ENCODE measurements at places on chromosomes 1 and 21.

DNA sequence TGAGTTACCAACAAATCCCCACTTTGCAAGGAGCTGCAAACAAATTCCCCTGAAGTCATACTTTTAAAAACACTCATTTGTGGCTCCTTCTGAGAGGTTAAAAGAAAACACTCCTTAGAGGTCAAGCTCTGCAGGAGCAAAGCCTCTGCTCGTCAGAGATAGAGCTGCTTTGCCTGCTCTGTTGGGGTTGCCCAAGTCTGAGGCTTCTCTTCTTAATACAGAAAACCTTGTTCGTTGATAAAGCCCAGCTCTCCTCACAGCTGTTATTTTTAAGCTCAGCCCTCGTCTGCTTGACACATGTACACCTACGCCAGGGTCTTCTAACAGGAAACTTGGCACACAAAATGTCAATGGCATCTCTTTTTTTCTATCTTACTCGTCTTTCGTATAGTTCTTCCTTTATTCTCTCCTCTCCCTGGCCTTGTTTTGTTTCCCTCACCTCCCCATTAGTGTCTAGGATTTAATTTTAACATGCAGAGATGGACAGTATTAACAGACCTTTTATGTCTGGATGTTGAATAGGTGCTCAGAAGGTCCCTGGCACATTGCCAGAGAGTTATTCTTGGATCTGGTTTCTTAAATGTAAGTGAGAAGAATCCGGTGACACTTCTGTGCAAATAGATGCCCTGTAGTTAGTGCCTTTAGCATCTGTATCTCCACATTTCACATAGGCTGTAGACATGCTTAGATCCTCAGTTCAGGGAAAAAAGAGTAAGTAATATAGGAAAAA lies 86.0 kb downstream of the LRRC53 start:
- no peak for DNase-seq

GRCh38 chr1:119882132-119883049 lies 13.9 kb downstream of the ADAM30 start:
- DNase-seq, result no peak

GRCh38 chr1:3668585-3669300 lies 16.4 kb downstream of the TP73 start:
- peak; percentile 68 for DNase-seq

DNA sequence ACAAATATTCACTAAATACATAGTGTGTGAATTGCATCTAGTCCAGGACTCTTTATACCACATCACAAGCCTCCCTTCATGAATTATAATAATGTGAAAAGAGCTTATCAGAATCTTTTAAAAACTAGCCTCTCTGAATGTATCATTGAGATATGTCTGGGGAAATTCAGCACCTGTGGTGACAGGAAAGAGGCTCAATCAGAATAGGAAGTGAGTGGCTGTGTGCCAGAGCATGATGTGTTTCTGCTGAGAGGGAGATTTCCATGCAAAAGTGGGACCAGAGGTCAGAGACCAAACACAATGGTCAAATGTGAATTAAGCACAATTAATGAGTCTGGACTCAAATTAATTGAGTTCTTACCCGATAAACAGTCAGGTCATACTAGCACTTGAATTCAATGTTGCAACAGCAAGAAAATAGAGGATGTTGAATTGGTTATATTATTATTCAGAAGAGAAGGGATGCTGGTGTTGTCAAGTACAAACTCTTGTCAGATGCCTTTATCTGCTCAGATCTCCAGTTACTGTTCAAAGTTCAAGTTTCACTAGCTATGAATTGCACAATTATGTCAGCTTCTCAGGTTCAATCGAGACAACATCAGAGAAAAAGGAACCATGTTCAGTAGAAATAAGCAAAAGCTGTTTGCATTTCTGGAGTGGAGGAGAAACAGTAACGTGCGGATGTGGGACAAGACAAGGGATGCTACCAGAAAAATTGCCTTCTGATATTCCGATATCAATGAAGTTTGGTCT lies 226.2 kb downstream of the ZNF326 start:
- no peak for DNase-seq

GRCh38 chr21:16264319-16264718 lies 534.5 kb downstream of the USP25 start:
- no peak for DNase-seq
